ENCODE measurements at places on chromosomes 6 and 20.
A peak's percentile ranks its signal among the peaks of the same experiment; 100 is the strongest.

DNA sequence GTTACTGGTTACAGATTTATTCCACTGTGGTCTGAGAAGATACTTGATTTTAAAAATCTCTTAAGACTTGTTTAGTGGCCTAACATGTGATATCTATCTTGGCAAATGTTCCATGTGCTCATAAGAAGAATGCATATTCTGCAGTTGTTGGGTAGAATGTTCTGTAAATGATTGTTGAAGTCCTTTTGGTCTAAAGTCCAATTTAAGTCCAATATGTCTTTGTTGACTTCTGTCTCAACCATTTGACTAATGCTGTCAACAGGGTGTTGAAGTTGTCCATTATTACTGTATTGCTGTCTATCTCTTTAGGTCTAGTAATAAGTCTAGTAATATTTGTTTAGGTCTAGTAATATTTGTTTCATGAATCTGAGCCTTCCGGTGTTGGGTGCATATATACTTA lies 387.8 kb upstream of the RUNX2 start:
- DNase-seq, result no peak

DNA sequence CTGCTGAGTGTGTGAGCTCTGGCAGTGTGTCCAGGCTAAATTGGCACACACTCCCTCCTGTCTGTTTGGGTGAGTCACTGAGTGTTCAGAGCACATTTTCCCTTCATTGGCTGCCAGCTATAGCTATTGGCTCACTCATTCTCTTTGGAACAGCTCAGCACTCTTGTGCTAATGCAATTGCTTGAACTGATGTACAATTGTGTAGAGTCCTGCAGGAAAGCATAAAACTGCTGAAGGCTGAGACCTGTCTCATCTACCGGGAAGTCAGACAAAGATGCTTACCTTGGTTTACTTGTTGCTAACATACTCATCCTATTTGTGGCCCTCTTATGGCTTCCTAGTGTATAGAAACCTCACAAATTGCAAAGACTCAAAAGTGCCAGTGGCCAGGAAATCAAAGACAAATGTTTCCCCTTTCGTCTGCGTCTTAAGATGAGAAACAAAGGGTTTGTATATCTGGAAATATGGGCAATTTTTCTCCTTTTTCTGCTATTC lies 351.0 kb downstream of the BCKDHB start:
- no peak for DNase-seq

GRCh38 chr6:36755435-36756348 lies 58.1 kb downstream of the RAB44 start:
- DNase-seq, result peak; percentile 52

- DNase-seq, result no peak
Observed at GRCh38 chr6:108596956-108597355, 36.2 kb downstream of the FOXO3 start.

DNA sequence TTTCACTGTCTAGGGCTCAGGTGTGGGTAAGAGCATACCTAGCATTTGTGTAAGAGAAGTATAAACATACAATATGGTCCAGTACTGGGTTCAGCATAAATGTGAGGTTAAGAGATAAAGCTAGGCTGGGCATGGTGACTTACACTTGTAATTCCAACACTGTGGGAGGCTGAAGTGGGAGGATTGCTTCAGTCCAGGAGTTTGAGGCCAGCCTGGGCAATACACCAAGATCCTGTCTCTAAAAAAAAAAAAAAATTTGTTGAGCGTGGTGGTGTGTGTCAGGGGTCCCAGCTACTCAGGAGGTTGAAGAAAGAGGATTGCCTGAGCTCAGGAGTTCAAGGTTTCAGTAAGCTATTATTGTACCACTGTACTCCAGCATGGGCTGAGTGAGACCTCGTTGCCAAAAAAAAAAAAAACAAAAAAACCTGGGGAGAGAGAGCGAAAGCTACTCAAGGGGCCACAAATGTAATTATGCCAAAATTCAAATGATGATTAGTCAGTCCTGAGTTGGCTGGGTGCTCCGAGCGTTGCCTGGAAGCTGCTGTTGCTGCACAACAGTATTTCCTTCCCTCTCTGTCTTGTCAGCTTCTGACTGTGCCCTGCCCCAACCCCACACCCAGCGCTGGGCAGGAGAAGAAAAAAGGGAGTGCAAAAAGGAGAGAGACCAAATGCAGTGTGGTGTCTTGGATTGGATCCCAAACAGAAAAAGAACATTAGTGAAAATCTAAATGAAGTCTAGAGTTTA lies 24.0 kb downstream of the CMTR1 start:
- no peak for DNase-seq

DNA sequence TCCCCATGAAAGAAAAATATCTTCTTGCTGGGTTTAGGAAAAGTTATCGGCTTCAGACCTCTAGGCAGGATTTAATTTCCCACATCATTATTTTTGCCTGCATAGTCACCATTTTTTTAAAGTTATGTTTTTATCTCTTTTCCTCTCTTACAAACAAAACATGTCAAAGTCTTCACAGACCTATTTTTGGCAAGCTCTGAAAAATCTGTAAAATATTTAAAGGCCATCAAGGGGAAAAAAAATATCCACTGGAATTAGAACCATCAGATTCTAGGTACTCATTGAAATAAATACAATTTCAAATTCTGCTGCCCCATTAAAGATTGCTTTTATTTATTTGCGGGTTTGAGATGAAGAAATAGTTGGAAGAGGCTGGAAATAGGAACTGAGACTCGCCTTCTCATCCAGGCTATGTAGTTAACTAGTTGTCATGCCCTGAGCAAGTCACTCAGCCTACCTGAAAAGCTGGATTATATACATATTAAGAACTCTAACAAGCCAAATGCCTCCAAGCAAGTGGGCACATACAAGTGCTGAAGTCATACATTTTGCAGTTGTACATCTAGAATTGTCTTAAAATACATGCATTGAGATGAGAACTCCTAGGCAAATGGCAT lies 101.7 kb upstream of the SASH1 start:
- DNase-seq, result no peak

DNA sequence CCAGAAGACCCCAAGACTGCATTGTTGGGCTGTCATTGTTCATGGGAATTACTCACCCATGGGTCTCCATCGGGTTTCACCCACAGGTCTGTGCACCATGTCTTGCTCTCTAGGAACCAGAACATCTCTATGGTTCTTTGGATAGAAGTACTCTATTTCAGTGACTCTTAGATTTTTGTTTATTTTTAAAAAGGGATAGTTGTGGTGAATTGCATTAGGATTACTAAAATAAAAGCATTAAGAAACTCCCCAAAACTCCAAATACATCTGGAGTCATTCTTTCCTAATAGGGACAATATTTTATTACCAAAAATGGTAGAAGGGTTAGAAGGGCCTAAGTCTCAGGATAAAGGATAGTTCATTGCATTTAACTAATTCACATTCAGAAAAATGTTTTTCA lies 166.9 kb upstream of the TNFAIP3 start:
- no peak for DNase-seq

GRCh38 chr6:1911474-1911873 lies 301.8 kb downstream of the FOXC1 start:
- no peak for DNase-seq

- DNase-seq, result no peak
Observed at GRCh38 chr6:26516481-26517427, 16.7 kb downstream of the BTN1A1 start.

- DNase-seq, result no peak
Observed at GRCh38 chr6:89430201-89430962, 2.6 kb upstream of the ANKRD6 start.

GRCh38 chr6:114342086-114342825 lies 567 bp downstream of the HS3ST5 start:
- DNase-seq, result no peak

DNA sequence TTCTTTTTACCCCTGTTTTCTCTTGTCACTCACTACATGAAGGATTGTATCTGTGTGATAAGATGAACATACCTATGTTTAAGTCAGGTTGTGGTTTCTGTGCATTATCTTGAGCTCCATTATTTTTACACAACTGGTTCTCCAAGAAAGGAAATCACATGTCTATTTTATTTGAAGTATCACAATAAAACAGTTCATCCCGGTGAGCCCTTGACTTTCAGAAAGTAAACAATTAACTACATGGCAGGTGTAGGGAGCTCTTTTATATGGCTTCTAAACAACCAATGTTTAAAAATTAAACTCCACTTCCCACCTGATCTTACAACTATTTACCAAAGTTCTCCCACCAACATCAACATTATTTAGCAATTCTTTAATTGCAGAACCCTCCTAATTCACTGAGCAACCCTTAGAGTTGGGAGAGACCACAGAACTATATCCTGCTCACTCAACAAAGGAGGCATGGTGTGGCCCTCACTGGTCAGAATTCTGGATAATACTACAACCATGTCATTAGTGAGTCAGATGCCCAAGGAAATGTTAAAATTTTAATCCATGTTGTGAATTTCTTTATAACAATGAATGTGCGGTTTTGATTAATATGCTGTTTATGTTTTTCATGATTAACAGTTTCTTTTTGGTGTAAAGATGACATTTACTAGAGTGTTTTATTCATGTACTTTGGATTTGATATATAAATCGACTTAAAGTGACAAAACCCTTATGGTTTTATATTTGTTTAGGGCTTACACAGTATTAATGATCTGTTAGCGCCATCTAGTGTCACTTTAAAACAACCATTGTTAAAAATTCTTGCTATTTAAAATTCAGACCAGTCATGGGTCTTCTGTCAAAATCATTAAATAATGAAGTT lies 50.0 kb upstream of the SCGN start:
- no peak for DNase-seq

DNA sequence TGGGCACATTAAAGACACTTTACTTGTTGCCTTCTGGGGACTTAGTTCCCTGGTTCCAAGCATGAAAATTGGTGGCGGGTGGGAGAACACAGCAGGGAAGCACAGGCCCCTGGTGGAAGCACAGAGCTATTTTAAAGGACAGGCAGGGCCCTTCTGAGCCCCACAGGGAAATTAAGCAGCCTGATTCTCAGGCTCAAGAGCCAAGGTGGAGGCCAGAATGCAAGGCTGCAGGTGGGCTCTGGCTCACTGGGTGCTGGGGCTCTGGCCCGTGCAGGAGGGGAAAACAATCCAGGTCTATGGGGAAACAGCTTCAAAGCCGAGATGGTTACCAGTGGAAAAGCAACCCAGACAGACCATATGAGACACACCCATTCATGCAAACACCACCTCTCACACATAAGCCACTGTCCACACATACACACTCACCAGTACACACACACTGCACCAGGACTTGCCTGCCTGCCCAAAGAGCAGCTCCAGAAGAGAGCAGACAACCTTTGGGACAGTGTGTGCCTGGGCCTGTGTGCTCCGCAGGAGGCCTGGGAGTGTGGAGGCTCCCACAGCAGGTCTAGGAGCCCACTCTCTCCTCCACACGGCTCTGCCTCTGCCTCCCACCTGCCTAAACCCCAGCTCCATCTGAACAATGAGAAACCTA lies 30.6 kb downstream of the TFEB start:
- no peak for DNase-seq

DNA sequence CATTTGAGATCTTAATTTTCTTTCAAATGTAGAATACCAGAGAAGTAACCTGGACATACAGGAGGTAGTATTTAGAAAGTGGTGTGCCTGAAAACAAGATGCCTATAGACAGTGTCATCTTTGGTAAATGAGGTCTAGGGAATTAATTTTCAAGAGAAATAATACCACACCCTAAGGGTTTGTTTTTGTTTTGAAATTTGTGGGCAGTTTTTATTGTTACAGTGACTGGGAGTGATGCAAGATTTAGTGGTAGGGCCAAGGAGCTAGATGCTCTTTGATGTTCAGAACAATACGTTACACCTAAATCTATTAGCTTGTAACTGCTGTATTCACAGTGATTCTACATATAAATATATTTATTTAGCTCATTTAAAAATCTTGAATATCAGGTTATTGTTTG lies 856.5 kb upstream of the MAP3K7 start:
- no peak for DNase-seq

- no peak for DNase-seq
Observed at GRCh38 chr6:44044940-44045671, 82.1 kb downstream of the MRPL14 start.

DNA sequence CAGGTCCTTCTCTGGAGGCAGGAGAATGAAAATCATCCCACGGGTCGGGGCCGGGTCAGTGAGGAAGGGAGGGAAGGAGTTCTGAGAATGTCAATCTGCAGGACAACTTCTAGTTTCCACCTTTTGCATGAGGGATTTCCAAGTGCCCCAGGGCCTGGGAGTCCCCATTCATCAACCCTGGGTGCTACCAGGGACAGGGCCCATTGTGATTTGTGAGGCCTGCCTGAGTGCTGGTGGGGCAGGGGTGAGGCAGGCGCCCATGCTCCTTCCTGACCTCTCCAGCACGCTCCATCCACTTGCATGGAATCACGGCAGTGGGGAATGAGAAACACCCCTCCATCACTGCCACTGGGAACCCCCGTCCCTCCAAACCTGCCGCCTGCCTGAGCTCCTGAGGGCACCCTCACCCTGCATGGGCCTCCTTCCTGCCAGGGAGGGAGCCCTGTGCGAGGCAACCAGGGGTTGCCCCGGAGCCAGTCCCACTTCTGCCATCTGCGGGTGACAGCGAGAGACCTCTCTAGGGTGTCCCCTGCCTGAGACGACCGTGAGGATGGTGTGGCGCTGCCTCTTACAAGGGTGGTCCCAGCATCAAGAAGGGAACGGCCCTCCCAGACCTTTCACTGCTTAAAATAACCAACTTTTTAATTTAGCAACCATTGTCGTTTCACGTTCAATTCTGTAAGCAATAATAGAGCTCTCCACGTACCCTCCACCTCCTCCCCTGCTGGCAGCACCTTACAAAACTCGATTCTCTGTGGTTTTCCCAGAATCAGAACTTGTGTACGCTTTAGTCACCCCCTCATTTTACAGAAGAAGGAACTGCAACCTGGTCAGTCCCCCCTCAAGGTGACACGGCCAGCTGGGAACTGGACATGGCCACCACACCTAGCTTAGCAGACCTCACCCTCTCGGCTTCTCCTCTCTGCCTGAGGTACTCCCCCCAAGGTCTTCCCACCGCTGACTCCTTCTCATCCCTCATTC lies 28.6 kb downstream of the PMEPA1 start:
- peak; percentile 38 for DNase-seq

GRCh38 chr6:57207141-57207540 lies 15.0 kb downstream of the RAB23 start:
- DNase-seq, result no peak
